Memory B cell (primary cell): ENCODE measurements at places on chromosomes 1 and 21.

GRCh38 chr21:35100349-35100811 lies 51.3 kb upstream of the RUNX1 start:
- H3K4me3 ChIP-seq = no peak overlapping the region
- peaks cover 1% of the 10 kb centered on the region for H3K27me3 ChIP-seq
- DNase-seq = no peak
- no peak overlapping the region for H3K27ac ChIP-seq
- no peaks in the 10 kb centered on the region for H3K4me1 ChIP-seq
- no peaks in the 10 kb centered on the region for H3K36me3 ChIP-seq

DNA sequence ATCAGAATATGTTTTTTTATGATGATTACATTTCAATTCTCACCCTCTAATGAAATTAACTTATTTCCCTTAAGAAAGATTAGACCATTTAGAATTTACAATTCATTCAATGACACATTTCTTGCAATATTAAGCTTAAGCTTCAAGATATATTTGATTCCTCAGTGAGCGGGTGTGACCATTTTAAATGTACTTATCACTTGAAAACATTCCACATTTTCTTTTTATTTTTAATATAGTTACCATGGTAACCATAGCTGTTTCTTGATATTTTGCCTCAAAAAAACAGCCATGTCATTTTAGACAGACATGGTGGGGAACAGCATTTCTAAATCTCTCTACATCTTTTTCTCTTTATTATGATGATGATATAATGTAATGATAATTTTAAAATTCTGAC lies 1029.0 kb upstream of the B3GALT2 start:
- DNase-seq = no peak
- H3K4me1 ChIP-seq = no peaks in the 10 kb centered on the region
- peaks cover 7% of the 10 kb centered on the region for H3K27me3 ChIP-seq
- no peaks in the 10 kb centered on the region for H3K36me3 ChIP-seq

- H3K4me3 ChIP-seq = no peak overlapping the region
- H3K4me1 ChIP-seq = no peaks in the 10 kb centered on the region
- H3K27ac ChIP-seq = no peak overlapping the region
- DNase-seq = no peak
Measured at GRCh38 chr1:151504252-151504651, 6.9 kb upstream of the CGN start.

DNA sequence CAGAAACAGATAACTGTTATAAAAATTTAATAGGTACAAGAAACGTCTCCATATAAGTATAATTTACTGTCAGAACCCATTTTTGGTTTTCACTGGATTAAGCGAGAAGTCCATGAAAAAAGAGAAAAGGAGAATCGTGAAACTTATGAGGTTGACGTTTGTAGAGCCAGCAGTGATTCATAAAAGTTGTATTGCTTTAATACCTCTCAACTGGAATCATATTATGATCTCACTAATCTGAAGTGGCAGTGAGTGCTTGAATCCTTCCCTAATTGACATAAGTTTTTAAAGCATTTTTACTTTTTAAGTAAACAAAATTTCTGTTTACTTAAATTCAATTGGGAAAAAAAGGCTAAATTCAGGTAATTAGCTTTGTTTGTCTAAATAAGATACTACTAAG lies 315.3 kb downstream of the TPR start:
- no peak for DNase-seq
- H3K36me3 ChIP-seq = no peaks in the 10 kb centered on the region
- H3K4me3 ChIP-seq = no peak overlapping the region
- H3K27me3 ChIP-seq = peaks cover 5% of the 10 kb centered on the region

- no peak overlapping the region for H3K27ac ChIP-seq
- no peaks in the 10 kb centered on the region for H3K36me3 ChIP-seq
- DNase-seq = no peak
Measured at GRCh38 chr1:76374086-76374485, 299.5 kb downstream of the ST6GALNAC3 start.

DNA sequence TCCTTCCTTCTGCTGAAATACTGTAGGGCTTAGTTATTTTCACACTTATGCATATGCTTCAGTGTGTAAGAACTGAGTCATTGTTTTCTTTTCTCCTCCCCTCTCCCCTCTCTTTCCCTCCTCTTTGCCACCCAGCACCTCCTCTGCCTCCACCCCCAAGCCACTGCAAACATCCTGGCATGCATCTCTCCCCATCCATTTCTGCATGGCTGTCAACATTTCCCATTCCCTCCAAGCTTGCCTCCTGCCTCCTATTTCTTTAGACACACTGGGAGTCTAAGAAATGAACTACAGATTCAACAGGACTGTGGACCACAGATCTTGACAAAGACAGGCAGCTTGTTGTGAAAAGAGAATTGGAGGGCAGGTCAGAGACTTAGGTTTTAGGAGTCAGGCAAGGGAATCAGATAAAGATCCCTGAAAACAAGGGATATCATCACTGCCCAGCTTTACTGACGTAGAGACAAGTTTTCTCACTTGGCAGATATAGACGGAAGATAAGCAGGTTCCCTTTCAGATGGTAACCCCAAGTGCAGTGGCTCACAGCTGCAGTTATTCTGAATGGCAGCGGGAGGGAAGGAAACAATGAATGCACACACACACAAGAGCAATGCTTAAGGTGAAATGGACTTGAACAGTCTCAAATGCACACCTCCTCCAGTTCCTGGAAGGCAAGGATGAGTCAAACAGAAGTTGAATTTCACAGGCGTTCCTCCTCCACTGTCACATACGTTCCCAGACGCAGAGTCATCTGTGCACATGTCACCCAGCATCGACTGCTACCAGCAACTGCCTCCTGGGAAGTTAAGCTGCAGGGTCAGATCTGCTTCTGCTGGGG lies 56.1 kb downstream of the HIVEP3 start:
- H3K4me3 ChIP-seq = no peak overlapping the region
- H3K4me1 ChIP-seq = peaks cover 10% of the 10 kb centered on the region
- H3K36me3 ChIP-seq = no peaks in the 10 kb centered on the region

GRCh38 chr21:45234127-45234526 lies 53.6 kb downstream of the POFUT2 start:
- H3K4me3 ChIP-seq = peak overlapping the region; percentile 61
- DNase-seq = no peak
- peaks cover 3% of the 10 kb centered on the region for H3K4me1 ChIP-seq
- no peaks in the 10 kb centered on the region for H3K36me3 ChIP-seq

DNA sequence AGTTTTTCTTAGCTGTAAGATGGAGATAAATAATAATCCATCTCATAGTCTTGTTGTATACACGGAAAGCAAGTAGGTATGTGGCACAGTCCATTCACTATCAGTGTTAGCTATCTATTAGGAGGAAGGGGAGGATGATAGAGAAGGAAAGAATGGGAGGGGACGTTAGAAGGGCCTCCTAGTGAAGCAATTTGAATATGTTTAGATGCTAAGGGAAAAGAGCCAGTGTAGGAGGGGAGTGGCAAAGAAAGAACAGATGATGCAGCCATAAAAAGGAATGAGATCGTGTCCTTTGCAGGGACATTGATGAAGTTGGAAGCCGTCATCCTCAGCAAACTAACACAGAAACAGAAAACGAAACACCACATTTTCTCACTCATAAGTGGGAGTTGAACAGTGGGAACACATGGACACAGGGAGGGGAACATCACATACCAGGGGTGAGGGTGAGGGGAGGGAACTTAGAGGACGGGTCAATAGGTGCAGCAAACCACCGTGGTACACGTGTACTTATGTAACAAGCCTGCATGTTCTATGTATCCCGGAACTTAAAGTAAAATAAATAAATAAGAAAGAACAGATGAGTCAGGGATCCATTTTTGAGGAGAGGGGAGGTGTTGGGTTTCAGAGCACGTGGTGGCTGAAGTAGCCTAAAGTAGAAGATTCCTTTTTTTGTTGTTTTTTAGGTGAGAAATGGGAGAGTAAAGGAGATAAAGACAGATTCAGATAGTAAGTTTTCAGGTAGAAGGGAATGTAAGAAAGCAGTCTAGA lies 124.1 kb downstream of the POU2F1 start:
- H3K4me1 ChIP-seq = peaks cover 29% of the 10 kb centered on the region
- no peak overlapping the region for H3K4me3 ChIP-seq
- H3K27me3 ChIP-seq = no peaks in the 10 kb centered on the region

DNA sequence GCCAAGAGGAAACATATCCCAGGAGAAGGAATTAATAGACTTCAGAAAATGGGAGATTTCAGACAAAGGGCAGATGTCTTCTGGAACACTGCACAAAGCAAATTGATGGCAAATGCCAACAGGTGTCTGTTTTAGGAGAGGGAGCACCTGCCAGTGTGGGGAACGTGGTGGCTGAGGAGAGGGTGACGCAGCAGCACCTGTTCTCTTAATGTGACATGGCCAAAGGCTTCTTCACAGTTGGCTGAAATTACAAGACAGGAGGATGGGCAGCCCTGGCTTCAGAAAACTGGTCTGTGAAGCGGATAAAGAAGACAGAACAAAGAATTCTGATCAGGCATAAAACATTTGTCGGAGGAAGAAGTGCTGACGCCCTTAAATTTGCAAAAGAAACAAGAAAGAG lies 178.7 kb upstream of the RUNX1 start:
- peaks cover 3% of the 10 kb centered on the region for H3K27me3 ChIP-seq
- H3K27ac ChIP-seq = peak overlapping the region; percentile 92

DNA sequence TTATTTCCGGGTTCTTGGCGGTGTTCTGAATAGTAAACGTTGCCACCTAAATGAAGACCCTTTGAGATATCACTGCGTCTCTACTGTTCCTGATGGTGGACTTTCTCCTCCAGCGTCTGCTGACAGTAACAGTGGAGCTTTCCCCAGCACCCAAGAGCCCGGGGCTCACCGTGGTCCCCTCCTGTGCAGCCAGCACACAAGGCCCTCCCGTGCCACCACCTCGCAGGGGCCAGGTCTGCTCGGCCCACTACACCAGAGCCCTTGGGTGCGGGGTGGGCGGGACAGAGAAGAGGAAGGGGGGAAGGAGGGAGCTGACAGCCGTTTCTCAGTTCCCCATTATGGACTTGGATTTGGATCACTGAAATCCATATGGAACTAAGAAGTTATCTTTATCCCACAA lies 61.2 kb upstream of the TRAPPC10 start:
- peaks cover 5% of the 10 kb centered on the region for H3K4me1 ChIP-seq
- DNase-seq = no peak
- peaks cover 14% of the 10 kb centered on the region for H3K36me3 ChIP-seq

- no peak for DNase-seq
- H3K27me3 ChIP-seq = no peaks in the 10 kb centered on the region
- no peak overlapping the region for H3K4me3 ChIP-seq
- no peaks in the 10 kb centered on the region for H3K4me1 ChIP-seq
Measured at GRCh38 chr1:169318536-169319244, 48.9 kb downstream of the NME7 start.

DNA sequence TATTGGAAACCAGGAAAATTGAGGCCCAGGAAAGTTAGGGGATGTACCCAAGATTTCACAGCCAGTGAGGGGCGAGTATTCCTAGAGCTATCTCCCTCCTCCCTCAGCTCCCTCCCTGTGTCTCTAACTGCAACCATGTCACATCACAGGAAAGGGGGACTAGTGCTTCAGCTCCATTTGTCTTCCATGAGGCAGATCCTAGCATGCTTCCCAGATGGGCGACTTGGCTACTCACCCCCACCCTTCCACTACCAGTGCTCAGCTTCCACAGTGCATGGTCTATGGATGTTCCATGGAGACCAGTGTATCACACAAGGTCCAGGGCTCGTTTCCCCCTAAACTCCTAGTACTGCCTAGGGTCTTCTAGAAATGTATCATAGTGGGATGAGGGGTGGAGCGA lies 4.6 kb upstream of the SPRR4 start:
- peaks cover 7% of the 10 kb centered on the region for H3K4me1 ChIP-seq
- no peak overlapping the region for H3K27ac ChIP-seq
- no peaks in the 10 kb centered on the region for H3K36me3 ChIP-seq
- H3K27me3 ChIP-seq = peaks cover 11% of the 10 kb centered on the region
- no peak overlapping the region for H3K4me3 ChIP-seq

DNA sequence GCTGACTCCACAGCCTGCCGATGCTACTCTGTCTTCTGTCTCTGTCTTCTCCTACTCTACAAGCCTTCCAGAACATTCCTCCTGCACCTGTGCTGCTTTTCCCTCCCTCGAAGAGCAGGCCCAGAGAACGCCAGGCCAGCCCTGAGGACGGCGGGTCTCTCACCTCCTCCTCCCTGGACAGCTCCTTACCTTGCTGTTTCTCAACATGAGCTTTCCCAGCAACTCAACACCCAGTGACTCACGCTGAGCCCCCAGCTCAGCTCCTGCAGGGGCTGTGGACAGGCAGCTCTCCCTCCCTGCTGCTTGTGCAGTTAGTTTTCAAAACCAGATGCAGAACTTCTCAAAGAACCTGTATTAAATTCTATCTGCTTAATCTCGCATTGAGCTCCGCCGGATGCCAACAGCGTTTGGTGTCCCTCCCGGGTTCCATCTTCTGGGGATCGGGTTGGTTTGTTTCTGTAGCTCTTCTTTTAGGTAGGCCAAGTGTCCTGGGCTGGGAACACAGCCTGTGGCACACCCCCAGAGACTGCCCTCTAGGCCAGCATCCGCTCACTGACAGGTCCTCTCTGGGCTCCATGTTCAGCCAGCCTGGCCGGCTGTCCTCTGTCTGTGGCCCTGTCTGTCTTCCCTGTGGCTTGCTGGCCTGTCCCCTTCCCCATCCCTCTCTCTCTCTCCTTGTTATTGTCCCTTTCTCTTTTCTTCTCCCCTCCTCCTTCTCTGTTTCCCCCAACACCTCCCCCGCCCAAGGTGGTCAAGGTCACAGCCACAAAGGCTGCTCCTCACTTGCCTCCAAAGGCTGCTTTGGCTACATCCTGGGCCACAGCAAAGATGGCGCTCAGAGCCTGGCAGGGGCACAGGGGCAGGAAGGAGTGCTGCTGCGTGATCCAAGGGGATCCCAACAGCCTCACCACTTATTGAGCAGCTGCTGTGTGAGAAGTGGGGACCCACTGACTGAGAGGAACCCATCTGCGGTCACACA lies 391.0 kb downstream of the MATN1 start:
- no peak overlapping the region for H3K27ac ChIP-seq
- no peak overlapping the region for H3K4me3 ChIP-seq
- H3K36me3 ChIP-seq = no peaks in the 10 kb centered on the region
- DNase-seq = no peak
- peaks cover 8% of the 10 kb centered on the region for H3K27me3 ChIP-seq
- H3K4me1 ChIP-seq = no peaks in the 10 kb centered on the region

GRCh38 chr1:94593611-94594010 lies 52.1 kb upstream of the F3 start:
- H3K4me3 ChIP-seq = no peak overlapping the region
- H3K36me3 ChIP-seq = no peaks in the 10 kb centered on the region
- no peak overlapping the region for H3K27ac ChIP-seq
- DNase-seq = no peak

- peaks cover 39% of the 10 kb centered on the region for H3K36me3 ChIP-seq
- H3K27ac ChIP-seq = no peak overlapping the region
Measured at GRCh38 chr1:231274119-231274825, 33.3 kb downstream of the GNPAT start.

- H3K4me3 ChIP-seq = no peak overlapping the region
- no peak overlapping the region for H3K27ac ChIP-seq
- H3K36me3 ChIP-seq = no peaks in the 10 kb centered on the region
- peaks cover 2% of the 10 kb centered on the region for H3K27me3 ChIP-seq
- no peak for DNase-seq
Measured at GRCh38 chr1:212455401-212455800, 22.7 kb downstream of the NENF start.

GRCh38 chr1:29120947-29121485 lies 2.7 kb downstream of the TMEM200B start:
- H3K27ac ChIP-seq = no peak overlapping the region
- H3K36me3 ChIP-seq = peaks cover 22% of the 10 kb centered on the region
- peaks cover 9% of the 10 kb centered on the region for H3K27me3 ChIP-seq
- peak; percentile 70 for DNase-seq
- H3K4me1 ChIP-seq = peaks cover 15% of the 10 kb centered on the region

GRCh38 chr1:109902204-109902985 lies 8.3 kb upstream of the CSF1 start:
- peaks cover 13% of the 10 kb centered on the region for H3K4me1 ChIP-seq
- no peak overlapping the region for H3K27ac ChIP-seq
- no peaks in the 10 kb centered on the region for H3K36me3 ChIP-seq
- H3K27me3 ChIP-seq = peaks cover 2% of the 10 kb centered on the region
- no peak overlapping the region for H3K4me3 ChIP-seq
